ENCODE measurements at places on chromosomes 2 and 18.

- no peak for DNase-seq
Measured at GRCh38 chr18:48409591-48410094, 460 bp upstream of the ZBTB7C start.

- DNase-seq = no peak
Measured at GRCh38 chr2:54387059-54387991, 68.8 kb upstream of the SPTBN1 start.

GRCh38 chr18:55354795-55355194 is 233.2 kb downstream of the TCF4 start:
- DNase-seq = no peak

- no peak for DNase-seq
Measured at GRCh38 chr2:5175231-5175630, 517.0 kb upstream of the SOX11 start.

DNA sequence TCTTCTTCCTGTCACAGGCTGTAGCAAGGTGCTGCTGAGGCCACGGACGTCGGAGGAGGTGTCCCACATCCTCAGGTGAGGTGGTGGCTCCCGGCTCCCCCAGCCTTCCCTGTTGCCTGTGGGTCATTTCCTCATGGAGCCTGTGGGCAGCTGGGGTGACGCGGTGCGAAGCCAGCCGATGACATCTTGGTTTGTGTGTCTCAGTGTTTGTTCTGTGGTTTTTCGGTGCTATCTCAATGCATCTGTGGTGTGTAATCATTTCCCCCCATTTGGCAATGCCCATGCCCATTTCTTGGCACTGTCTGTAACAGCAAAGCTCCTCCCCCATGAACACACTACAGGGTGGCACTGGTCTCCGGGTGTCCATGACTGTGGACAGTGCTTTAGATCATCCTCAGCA is 6.6 kb downstream of the D2HGDH start:
- DNase-seq = no peak

- no peak for DNase-seq
Measured at GRCh38 chr2:195319548-195320412, 337.2 kb upstream of the SLC39A10 start.

GRCh38 chr2:15919716-15920434 is 20.5 kb upstream of the MYCN start:
- no peak for DNase-seq

GRCh38 chr2:115910270-115910669 is 1467.8 kb downstream of the DPP10 start:
- no peak for DNase-seq

DNA sequence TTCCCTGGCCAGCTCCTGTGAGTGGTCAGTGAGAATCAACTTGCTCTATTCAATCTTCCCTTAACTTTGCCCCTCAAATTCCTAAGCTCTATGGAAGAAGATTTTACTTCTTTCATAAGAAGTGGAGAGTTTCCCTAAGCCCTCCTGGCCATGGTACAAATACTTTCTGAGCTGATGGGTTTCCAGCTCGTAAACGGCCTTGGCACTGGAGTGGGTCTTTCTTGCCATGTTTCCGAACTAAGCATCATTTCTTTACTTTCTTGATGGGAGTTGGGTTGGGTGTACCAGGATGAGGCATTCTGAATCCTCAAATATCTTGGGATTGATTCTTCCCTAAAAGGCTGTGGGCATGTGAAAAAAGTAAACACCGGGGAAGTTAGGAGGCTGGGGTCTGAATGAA is 72.5 kb downstream of the ACKR3 start:
- no peak for DNase-seq

Measured in activated CD4-positive, alpha-beta T cell treated with anti-CD3 and anti-CD28 coated beads for 24 hours (primary cell).